ENCODE measurements at places on chromosomes 12 and 14. TPM values are rescaled to one million over a fixed set of nuclear protein-coding genes. Genes with fewer than 3 reads are reported as not detected.

DNA sequence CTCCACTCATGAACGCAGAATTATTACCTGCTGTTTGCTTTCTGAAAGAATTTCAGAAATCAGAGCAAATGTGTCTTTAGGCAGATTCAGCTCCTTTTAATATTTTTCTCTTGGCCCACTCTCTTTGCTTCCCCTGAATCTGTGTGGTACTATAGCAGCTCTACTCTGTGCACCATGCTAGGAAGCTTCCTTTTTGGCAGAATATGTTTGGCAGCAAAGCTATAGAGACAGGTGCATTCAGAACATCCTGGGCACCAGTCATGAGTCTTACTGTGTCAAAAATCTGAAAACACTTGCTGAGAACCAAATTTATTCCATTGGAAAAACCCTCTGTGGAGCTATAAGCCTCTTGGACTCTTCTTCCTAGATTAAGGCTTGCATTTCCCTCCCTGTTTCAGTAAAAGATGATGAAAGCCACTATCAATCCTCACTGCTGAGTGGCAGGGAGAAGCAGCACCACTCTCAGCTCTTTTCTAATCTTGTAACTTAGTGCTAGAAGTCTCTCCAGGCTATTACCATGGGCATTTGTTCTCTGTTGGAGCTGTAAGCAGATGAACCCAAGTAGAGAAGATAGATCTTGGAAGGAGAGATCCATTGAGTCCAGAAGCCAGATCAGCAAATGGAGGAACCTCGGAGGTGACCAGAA, 18.2 kb downstream of the CIPC start:
- DNase-seq, result no peak

DNA sequence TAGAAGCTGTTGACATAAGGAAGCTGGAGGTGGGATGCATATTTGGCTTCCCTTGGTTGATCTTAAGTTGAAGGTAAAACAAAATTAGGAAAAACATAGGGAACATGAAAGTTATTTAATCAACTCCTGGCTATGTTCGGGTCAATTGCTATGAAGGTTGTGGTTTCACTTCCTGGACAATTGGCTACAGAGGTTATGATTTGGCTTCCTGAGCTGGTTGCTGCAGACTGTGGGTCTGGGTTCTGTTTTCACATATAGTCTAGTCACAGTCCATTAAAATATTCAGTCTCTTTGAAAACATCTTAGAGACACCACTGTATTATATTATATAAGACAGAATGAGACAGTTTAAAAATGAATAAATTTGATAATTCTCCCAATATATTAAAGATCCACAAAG, 895.2 kb upstream of the USP15 start:
- DNase-seq, result no peak

DNA sequence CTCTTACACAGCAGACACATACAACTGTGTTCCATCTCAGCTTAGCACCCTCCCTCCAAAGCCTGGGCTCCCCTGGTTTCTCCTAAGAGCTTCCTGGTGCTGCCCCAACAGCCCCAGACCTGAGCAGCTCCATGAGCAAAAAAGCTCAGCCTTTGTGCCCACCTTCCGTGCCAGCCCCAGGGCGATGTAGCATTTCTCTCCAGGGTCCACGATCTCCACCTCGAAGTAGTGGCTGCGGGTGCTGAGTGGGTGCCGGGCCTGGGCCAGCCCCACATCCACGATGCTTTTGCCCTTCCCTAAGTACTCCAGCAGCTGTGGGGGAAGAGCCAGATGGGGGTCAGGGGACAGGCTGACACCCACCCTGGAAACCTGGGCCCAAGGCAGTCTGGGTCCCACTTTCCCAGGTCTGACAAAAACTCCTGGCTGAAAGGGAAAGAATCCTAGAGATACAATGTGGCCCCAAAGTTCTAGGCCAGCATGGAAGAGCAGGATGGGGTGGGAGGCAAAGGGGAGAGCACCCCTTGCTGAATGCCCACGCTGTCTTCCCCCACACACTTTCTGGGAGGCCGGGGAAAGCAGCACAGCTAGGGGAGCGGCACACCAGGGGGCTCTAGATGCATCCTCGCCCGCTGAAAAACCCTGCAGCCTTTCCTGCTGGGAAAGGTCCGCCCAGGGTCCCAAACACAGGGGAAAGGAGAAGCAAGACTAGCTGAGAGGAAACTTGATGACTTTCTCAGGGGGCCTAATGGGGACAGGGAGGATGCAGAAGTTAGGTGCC, 11.0 kb downstream of the SPRYD3 start:
- DNase-seq, result no peak

- DNase-seq, result no peak
Measured at GRCh38 chr12:45773747-45774146, 44.2 kb downstream of the ARID2 start.

DNA sequence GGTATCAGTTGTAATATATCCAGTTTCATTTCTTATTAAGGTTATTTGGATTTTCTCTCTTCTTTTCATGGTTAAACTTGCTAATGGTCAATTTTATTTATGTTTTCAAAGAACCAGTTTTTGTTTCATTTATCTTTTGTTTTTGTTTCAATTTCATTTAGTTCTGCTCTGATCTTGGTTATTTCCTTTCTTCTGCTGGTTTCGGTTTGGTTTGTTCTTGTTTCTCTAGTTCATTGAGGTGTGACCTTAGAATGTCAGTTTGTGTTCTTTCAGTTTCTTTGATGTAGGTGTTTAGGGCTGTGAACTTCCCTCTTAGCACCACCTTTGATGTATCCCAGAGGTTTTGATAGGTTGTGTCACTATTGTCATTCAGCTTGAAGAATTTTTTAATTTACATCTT, 145.6 kb upstream of the SLCO1B1 start:
- DNase-seq, result no peak

DNA sequence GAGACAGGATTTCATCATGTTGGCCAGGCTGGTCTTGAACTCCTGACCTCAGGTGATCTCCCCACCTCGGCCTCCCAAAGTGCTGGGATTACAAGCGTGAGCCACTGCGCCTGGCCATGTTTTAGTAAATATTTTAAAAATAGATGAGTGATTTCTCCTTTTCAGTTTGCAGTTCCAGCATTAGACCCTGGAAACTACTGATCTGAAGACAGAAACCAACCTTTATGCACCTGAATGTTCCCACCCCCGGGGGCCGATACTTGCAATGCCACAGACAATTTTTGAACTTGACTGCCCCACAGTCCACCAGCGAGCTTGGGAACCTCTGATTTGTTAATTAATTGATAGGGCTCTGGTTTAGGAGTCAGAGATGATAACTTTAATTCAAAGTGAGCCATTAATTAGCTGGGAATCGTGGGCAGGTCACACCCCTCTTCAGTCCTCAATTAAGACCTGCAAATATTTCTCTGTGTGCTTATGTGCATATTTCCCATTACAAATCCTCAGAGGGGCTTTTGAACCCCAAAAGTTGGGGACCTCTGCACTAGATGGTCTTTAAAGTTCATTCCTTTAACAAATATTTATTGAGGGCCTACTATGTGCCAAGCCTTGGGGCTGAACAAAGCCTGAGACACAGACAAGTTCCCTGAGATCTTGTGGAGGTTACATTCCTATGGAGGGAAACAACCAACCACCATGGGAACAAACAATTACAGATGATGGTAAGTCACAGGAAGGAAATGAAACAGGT, 4.1 kb upstream of the TMEM120B start:
- no peak for DNase-seq

The PRR4 gene
- 0.51 TPM for total RNA-seq

The SCARB1 gene
- 17.6 TPM for total RNA-seq
